ENCODE measurements at places on chromosomes 4 and X.

DNA sequence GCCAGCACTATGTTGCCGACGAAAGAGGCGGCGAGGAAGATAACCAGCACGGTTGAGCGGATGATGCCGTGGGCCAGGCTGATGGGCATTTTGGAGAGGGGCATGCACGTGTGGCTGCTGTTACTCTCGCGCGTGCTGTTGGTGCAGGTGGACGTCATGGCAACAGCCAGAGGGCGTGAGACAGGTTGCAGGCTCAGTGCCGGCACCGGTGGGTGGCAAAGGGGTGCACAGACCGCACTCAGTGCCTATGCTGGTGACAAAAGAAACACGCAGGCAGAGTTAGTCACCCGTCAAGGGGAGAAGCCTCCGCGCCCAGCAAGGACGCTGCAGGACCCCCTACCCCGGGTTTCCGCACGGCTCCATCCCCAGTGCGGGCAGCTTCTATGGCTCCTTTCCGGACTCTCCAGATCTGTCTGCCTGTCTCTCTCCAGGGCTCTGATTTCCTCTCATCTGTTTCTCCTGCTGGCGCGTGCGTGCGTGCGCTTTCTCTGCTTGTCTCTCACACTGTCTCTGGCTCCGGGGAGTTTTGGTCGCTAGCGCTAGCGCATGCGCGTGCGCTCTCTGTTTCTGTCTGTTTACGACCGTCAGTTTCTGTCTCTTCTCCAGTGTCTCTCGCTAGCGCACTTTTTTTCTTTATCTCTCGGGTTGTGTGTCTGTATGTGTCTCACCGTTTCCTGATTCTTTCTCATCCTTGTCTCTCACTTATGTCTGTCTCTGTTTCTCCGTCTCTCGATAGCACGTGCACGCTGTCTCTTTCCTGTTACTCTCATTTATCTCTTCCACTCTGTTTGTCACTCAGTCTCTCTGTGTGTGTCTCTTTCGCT is 2.1 kb downstream of the GPR101 start:
- peak; percentile 36 for DNase-seq

DNA sequence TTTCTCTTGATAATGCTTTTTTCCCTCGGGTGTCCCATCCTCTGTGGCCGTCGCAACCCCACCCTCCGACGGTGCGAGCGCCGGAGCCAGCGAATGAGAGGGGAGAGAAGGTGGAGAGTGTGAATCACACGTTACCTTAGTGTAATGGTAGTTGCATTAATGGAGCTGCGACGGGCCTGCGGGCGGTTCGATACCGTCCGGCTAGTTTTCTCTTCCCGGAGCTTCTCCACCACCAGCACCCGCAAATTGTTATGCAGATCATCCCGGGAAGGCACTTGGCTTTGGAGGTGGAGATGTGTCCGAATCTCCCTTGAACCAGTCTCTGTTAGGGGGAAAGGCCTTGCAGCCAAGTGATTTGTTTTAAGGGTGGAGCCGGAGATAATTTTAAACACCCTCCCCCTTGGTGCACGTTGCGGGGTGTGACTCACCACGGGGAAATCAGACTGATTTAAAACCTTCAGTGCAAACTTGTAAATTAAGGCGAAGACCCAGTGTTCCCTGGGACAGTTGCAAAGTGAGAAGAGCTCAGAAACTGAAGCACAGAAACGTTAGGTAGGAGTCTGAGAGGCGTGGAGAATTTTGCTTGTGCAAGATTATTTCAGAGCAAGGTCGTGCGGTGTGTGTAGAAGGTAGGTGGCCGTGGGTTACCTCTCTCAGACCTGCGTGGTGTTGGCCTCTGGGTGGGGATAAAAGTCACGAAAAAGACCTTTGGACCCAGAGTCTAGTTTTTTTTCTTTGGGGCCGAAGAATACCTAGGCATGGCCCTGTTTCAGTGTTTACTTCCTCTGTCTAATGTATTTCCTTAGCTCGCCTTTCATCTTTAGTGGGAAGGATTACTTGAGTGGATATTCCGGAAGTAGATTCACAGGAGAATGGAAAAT is 1.3 kb downstream of the AFF1 start:
- peak; percentile 74 for DNase-seq

GRCh38 chr4:76283900-76284299 is 22.6 kb upstream of the STBD1 start:
- DNase-seq: no peak

GRCh38 chr4:160038615-160039014 is 935.7 kb downstream of the RAPGEF2 start:
- no peak for DNase-seq

- no peak for DNase-seq
These were observed at the start of gene SPON2 for GRCh38 chr4:1172228-1172851. TSS of gene SPON2 (minus strand) at chr4:1172583.

GRCh38 chrX:64536736-64537135 is 141.5 kb upstream of the MTMR8 start:
- no peak for DNase-seq
